ENCODE measurements at places on chromosomes 5 and 9. TPM values are rescaled to one million over a fixed set of nuclear protein-coding genes. Genes with fewer than 3 reads are reported as not detected.
A peak's percentile ranks its signal among the peaks of the same experiment; 100 is the strongest.

The OLFM1 gene
- not detected for total RNA-seq

The CAVIN4 gene
- 0.26 TPM for total RNA-seq

The KCNV2 gene
- not detected for total RNA-seq

The PCDHGB3 gene
- 0.18 TPM for total RNA-seq

The MTRR gene
- total RNA-seq = 45.5 TPM

The ZNF462 gene
- 0.13 TPM for total RNA-seq

The OGN gene
- not detected for total RNA-seq

The PDCD1LG2 gene
- total RNA-seq = 0.33 TPM

The LURAP1L gene
- total RNA-seq = not detected

DNA sequence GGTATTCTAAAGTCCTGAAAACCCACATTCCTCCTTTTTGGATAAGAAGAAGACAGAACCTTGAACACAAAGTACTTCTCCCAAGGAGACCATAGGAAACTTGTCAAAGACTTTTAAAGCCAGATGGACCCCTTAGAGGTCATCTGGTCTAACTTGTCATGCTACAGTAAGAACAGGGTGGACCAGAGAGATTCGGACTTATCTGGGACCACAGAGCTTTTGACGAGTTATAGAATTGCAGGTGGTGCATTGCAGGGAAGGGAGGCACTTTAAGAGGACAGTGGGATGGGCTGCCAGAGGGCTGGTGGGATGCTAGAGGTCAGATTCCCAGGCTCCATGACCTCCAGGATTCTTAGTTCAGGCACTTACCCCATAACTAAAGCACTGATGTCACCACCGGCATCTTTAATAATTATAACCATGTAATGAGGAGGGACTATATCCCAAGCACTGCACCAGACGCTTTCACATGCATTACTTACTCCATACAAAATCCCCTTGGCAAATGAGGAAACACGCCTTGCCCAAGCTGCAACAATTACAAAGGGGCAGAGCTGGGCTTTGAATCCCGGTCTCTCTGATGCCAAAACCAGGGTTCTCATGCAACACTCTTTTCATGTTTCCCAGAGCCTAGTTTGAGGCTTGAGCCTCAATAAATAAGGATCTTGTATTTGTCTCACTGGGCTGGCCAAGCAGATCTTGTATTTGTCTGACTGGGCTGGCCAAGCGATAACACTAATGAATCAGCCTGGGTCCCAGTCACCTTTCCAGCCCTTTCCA lies 12.8 kb upstream of the GPX3 start:
- no peak overlapping the region for H3K27ac ChIP-seq
- no peak overlapping the region for H3K4me3 ChIP-seq
- H3K27me3 ChIP-seq = no peaks in the 10 kb centered on the region
- H3K4me1 ChIP-seq = no peaks in the 10 kb centered on the region
- H3K36me3 ChIP-seq = no peaks in the 10 kb centered on the region

GRCh38 chr9:83656952-83657351 lies 34.0 kb downstream of the IDNK start:
- H3K27ac ChIP-seq = no peak overlapping the region
- no peaks in the 10 kb centered on the region for H3K27me3 ChIP-seq
- DNase-seq = no peak
- H3K36me3 ChIP-seq = peaks cover 43% of the 10 kb centered on the region

DNA sequence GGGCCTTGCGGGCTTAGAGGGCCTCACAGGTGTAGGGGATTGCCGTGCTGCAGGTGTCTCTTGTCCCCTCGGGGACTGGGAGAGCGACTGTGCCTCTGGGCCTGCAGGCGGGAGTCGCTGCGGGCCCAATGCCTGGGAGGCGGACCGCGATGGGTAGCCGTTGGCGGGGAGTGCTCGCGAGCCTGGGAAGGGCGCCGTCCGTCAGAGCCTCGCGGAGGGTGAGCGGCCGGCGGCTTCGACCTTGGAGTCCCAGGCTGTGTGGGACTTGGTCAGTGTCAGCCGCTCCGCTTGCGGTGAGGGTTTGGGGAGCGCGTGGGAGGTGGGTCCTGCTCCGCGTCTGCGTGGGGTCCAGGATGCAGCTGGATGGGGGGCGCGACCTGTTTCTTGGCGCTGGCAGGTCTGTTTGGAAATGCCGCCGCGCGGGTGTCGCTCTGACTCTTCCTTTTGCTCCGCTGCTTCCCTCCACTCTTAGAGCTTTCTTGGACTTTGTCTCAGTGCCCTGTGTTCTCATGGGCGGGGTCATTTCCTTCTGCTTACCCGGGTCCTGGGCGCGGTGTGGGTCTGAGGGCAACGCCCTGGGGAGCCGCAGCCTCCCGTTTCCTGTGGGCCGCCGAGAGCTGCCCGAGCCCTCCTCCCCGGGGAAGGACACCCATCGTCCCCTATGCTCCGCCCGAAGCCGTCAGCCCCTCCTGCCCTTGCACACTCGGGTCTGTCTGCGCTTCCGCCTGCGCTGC lies 88.9 kb upstream of the CACNA1B start:
- H3K27ac ChIP-seq = no peak overlapping the region
- H3K4me1 ChIP-seq = no peaks in the 10 kb centered on the region
- H3K36me3 ChIP-seq = peaks cover 51% of the 10 kb centered on the region
- DNase-seq = no peak
- no peak overlapping the region for H3K4me3 ChIP-seq
- H3K27me3 ChIP-seq = no peaks in the 10 kb centered on the region

GRCh38 chr5:178279026-178279722 lies 46.6 kb upstream of the PHYKPL start:
- no peak overlapping the region for H3K4me3 ChIP-seq
- no peaks in the 10 kb centered on the region for H3K27me3 ChIP-seq
- H3K4me1 ChIP-seq = no peaks in the 10 kb centered on the region

DNA sequence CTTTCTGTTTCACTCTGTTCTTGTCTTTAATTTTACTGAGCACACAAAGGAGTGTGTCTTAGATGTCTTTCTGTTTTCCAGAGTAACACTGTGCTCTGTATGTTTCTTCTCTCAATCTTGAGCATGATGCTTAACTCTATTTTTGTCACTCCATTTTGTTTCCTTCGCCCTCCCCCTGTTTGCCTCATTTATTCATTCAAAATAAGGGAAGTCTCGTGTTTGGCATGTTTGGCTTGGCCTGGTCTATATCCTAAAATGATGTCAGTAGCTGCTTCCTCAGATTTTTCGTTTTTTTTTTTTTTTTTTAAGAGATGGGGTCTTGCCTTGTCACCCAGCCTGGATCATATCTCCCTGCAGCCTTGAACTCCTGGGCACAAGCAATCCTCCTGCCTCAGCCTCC lies 22.0 kb downstream of the ZNF618 start:
- no peak for DNase-seq
- H3K36me3 ChIP-seq = no peaks in the 10 kb centered on the region

DNA sequence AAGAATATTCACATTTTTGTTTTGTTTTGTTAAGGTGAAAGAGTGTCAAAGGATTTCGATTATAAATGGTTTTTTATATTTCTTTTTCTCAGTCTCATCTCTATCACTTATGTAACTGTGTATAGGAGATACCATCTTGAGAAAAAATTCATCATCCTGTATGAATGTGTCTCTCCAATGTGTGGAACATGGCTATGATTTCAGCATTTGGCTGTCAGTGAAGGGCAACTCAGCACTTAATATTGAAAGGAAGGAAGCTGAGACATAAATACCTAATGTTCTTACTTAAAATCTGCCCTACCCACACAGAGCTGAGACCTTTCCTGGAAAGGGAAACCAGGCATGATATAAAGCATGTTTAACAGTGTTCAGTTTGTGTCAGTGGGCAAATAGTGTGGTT lies 474.2 kb upstream of the RIOK2 start:
- no peak for DNase-seq
- no peaks in the 10 kb centered on the region for H3K4me1 ChIP-seq
- no peak overlapping the region for H3K27ac ChIP-seq
- no peaks in the 10 kb centered on the region for H3K36me3 ChIP-seq

DNA sequence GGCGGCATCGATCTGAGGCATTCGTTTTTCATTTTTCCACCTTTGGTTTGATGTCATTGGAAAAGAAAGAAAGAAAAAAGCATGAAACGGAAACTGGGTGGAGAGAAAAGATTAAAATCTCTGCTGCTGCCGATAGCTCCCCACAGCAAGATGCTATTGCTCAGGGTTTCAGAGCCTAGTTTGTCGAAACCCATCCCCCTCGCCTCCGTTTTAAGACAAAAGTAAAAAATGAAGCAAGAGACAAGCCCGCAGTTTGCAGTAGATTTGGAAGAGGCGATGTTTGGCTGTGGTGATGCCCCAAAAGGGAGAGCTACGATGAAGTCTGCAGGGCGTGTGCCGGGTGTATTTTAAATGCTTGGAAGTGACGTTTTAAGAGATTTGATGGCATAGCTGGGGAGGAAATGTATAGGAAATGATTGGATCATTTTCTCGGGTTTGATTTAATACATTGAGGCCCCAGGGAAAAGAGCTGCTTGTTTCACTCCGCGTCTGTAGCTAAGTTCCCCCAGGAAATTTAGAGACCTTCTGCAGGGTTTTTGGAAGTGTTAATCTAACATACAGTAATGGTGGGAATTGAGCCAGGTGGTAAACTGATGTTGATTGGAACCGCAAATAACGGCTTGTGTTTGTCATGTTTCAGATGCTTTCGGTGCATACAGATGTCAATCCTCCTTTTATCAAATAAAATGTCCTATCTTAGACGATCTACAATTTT lies 909 bp downstream of the NDFIP1 start:
- DNase-seq = peak; percentile 77
- H3K36me3 ChIP-seq = no peaks in the 10 kb centered on the region
- no peaks in the 10 kb centered on the region for H3K27me3 ChIP-seq

- H3K36me3 ChIP-seq = peaks cover 18% of the 10 kb centered on the region
- peaks cover 59% of the 10 kb centered on the region for H3K4me1 ChIP-seq
- peak; percentile 24 for DNase-seq
- H3K4me3 ChIP-seq = no peak overlapping the region
These were observed 17.3 kb upstream of the TNIP1 start for GRCh38 chr5:151097820-151098767.

DNA sequence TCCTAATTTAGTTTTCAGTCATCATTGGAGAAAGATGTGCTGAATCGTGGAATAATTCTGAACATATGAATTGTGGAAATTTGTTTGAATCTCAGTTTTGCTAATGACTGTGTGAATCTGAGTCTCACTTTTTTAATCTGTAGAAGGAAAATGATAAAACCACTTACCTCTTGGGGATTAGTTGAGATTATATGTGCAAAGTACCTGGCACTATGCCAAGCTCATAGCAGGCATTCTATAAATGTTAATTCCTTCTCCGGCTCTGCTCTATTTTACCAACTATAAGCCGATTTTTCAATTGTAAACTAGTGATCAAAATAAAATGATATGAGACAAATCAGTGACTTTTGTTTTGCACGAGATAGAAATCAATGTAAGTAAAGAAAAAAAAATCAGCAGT lies 290.8 kb downstream of the TRPM3 start:
- no peaks in the 10 kb centered on the region for H3K27me3 ChIP-seq
- H3K4me3 ChIP-seq = no peak overlapping the region
- no peaks in the 10 kb centered on the region for H3K4me1 ChIP-seq
- no peak for DNase-seq
- no peaks in the 10 kb centered on the region for H3K36me3 ChIP-seq

DNA sequence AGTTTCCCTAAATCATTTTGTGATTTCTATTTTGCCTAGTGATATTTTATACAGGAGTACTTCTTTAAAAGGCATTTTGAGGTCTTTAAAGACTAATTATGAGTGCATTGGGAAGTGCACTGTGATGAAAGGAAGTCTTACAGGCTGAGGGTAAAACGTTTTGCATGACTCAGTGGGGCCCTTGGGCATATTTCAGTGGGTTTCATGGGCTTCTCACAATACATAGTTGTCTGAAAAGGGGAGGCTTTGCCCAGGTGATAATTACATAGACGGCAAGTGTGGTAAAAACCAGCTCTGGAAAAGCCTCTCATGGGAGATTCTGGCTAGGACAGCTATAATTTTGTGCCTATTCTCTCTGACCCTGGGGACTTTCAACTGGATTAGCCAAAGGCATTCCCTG lies 387.2 kb downstream of the ARHGEF28 start:
- H3K4me1 ChIP-seq = no peaks in the 10 kb centered on the region
- no peak for DNase-seq
- H3K27me3 ChIP-seq = peaks cover 4% of the 10 kb centered on the region
- no peaks in the 10 kb centered on the region for H3K36me3 ChIP-seq

DNA sequence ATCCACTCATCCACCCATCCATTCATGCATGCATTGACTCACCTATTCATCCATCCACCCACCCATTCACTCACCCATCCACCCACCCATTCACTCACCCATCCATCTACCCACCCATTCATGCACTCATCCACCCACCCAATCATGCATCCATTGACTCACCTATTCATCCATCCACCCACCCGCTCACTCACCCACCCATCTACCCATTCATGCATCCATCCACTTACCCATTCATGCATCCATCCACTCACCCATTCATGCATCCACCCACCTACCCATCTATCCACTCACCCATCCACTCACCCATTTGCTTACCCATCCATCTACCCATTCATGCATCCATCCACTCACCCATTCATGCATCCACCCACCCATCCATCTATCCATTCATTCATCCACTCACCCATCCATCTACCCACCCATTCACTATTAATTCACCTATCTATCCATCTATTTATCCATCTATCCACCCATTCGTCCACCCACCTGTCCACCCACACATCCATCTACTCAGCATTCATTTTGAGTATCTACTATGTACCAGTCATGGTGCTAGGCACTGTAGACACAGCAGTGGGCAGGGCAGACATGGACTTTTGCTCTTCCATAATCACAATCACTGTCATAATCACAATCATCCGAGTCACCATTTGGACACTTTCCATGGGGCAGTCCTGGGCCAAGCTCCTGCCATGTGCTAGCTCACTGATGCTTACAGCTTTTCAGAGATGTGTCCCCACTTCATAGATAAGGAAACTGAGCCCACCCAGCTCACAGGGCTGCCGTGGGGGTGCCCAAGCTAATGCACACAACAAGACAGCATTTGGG lies 34.4 kb downstream of the HMCN2 start:
- H3K27ac ChIP-seq = no peak overlapping the region
- no peaks in the 10 kb centered on the region for H3K36me3 ChIP-seq
- H3K4me1 ChIP-seq = no peaks in the 10 kb centered on the region
- no peaks in the 10 kb centered on the region for H3K27me3 ChIP-seq

DNA sequence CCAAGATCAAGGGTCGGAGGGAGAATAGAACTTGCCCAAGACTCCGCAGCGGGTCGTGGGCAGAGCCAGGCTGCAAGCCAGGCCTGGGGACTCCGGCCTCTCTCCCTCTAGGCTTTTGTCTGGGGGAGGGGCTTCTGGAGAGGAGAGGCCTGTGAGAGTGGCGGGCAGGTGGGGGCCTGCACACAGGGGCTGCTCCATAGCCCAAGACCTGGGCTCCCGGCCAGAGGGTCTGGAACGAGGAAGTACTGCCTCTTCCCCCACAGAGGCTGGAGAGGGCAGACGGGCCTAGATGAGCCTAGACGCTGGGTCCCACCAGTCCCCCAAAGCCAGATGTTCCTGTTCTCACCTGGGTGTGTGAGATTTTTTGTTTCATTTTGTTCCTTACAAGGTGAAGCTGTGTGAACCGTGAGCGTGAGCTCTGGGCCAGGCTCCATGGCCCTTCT lies 5.2 kb upstream of the ST6GALNAC6 start:
- no peaks in the 10 kb centered on the region for H3K27me3 ChIP-seq
- peak overlapping the region; percentile 65 for H3K4me3 ChIP-seq
- H3K4me1 ChIP-seq = peaks cover 50% of the 10 kb centered on the region
- peak overlapping the region; percentile 85 for H3K27ac ChIP-seq

Data from CD8-positive, alpha-beta memory T cell (primary cell).